Naive thymus-derived CD8-positive, alpha-beta T cell (primary cell): ENCODE measurements at places on chromosomes 5 and 9. TPM values are rescaled to one million over a fixed set of nuclear protein-coding genes. Genes with fewer than 3 reads are reported as not detected.
A peak's percentile ranks its signal among the peaks of the same experiment; 100 is the strongest.

- H3K36me3 ChIP-seq, result no peaks in the 10 kb centered on the region
- no peak overlapping the region for H3K4me3 ChIP-seq
- no peaks in the 10 kb centered on the region for H3K27me3 ChIP-seq
- no peak for DNase-seq
- peaks cover 4% of the 10 kb centered on the region for H3K4me1 ChIP-seq
Observed at GRCh38 chr9:38282756-38283155, 109.7 kb upstream of the ALDH1B1 start.

DNA sequence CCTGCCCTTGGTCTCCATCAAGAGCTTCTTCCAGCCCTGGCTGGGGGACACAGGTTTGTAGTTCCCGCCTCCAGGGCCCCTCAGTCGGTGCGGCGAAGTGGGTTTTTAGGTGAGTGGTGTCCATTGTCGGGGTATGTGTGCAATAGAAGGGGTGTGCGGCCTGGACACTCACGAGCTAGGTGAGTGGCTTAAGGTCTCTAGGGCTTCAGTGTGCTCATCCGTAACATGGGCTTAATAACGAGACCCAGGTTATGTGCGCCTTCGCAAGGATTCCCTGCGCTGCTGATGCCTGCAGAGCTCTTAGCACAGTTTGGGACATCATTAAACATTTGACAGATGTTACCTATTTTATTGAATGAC lies 656 bp downstream of the CEP78 start:
- DNase-seq, result no peak
- peaks cover 28% of the 10 kb centered on the region for H3K4me1 ChIP-seq
- H3K27me3 ChIP-seq, result no peaks in the 10 kb centered on the region
- H3K36me3 ChIP-seq, result peaks cover 16% of the 10 kb centered on the region
- peak overlapping the region; percentile 88 for H3K27ac ChIP-seq
- no peak overlapping the region for H3K4me3 ChIP-seq

DNA sequence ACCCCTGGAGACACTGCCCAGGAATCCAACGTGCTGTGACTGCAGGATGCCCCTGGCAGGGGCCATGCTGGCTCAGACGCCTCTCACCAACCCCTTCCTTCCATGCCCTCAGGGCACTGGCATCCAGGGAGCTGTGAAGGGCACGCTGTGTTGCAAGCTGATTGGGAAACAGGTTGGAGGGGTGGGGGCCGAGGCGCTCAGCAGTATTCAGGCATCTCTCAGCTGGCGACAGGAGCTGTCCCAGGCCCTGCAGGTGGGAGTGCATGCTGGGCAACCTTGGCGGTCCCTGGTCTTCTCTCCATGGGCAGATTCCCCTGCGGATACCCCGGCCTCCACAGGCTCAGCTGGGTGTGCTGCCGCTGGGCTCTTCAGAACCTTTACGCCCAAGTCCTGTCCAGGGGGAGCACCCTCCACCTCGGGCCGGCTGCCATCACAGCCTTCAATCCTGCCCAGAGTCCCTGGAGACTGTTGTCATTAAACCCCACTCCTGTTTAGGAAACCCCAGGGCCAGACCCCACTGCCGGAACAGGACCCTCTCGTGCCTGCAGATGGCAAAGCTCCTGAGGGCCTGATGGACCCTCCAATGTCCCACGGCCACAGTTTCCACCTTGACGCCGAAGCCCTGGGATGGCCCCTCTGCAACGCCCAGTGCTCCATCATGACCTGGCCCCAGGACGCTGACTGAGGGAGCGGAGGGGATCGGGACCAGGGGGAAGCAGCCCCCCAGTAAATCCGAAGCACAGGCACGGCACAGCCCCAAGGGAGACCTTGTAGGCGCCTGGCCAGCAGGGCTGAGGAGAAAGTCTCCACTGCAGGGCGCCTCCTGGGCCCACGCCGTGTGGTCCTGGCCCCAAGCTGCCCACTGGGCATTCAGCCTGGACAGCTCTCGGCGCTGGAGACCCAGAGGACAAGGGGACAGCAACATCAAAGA lies 9.3 kb downstream of the TPPP start:
- H3K36me3 ChIP-seq, result no peaks in the 10 kb centered on the region
- H3K27ac ChIP-seq, result no peak overlapping the region
- no peak overlapping the region for H3K4me3 ChIP-seq
- H3K27me3 ChIP-seq, result no peaks in the 10 kb centered on the region
- no peaks in the 10 kb centered on the region for H3K4me1 ChIP-seq

- H3K4me1 ChIP-seq, result peaks cover 32% of the 10 kb centered on the region
- H3K4me3 ChIP-seq, result no peak overlapping the region
- no peaks in the 10 kb centered on the region for H3K27me3 ChIP-seq
- DNase-seq, result no peak
- peak overlapping the region; percentile 57 for H3K27ac ChIP-seq
Observed at GRCh38 chr9:98010445-98010844, 27.3 kb downstream of the ANP32B start.

- H3K4me1 ChIP-seq, result no peaks in the 10 kb centered on the region
- no peaks in the 10 kb centered on the region for H3K36me3 ChIP-seq
- H3K4me3 ChIP-seq, result no peak overlapping the region
- no peaks in the 10 kb centered on the region for H3K27me3 ChIP-seq
Observed at GRCh38 chr5:57836921-57837320, 354.3 kb upstream of the ACTBL2 start.

- H3K27me3 ChIP-seq, result no peaks in the 10 kb centered on the region
- H3K36me3 ChIP-seq, result peaks cover 2% of the 10 kb centered on the region
- H3K4me1 ChIP-seq, result peaks cover 18% of the 10 kb centered on the region
- DNase-seq, result peak; percentile 43
- peak overlapping the region; percentile 88 for H3K27ac ChIP-seq
- peak overlapping the region; percentile 94 for H3K4me3 ChIP-seq
Observed at GRCh38 chr5:56950626-56951125, 1.2 kb downstream of the MIER3 start.

DNA sequence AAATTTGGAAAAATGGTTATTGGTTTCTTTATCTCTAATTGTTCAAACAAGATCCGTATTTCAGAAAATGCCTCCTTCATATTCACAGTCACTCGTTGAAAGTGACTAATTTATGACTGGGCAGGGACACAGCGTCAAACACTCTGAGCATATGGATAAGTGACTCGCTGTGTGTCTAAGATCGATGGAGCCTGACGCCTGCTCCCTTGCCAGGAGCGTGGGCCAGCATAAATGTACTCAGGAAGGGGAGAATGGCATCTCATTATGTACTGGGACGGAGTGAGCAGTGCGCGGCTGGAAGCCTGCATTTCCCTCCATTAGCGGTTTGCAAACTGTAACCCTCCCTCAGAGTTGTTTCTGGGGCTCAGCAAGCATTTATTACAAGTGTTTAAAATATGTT lies 79.8 kb upstream of the CAST start:
- DNase-seq, result no peak
- peaks cover 26% of the 10 kb centered on the region for H3K27me3 ChIP-seq
- H3K36me3 ChIP-seq, result no peaks in the 10 kb centered on the region
- no peak overlapping the region for H3K4me3 ChIP-seq

DNA sequence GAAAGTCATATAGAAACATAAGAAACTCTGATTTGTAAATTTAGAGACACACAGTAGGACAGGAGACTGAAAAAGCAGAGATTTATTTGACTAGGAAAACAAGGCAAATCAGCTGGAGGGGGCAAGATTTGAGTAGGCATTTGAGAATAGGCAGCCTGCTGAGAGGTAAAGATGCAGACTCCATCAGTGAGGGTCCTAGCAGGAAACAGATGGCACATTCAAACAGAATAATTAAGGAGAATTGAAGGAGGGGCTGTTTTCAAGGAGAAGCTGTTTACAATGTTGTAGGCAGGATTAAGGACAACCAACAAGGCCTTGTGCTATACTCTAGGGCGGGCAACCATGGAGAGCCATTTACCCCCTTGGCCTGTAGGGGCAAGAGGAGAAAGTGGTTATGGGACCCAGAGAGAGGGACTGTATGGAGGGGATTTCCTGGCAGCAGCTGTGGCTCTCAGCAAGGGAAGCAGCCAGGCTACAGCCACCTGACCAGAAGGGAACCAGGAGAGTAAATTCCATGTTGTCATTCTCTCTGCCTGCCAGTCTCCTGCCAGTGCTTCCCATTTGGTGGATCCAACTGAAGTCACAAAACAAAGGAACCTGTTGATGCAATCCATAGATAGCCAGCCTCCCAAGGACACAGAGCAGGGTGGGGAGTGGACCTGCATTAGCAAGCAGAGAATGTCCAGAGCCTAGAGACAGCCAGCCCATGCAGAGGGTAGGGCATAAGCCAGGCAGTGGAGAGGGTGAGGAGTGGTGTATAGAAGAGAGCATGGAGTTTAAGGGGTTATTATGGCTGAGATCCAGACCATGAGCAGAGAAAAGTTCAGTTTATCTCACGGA lies 38.2 kb downstream of the PAPPA start:
- peaks cover 10% of the 10 kb centered on the region for H3K27me3 ChIP-seq
- DNase-seq, result no peak
- H3K4me3 ChIP-seq, result no peak overlapping the region
- H3K27ac ChIP-seq, result no peak overlapping the region
- no peaks in the 10 kb centered on the region for H3K36me3 ChIP-seq
- no peaks in the 10 kb centered on the region for H3K4me1 ChIP-seq

- no peaks in the 10 kb centered on the region for H3K4me1 ChIP-seq
- H3K27ac ChIP-seq, result no peak overlapping the region
- no peak for DNase-seq
- peaks cover 5% of the 10 kb centered on the region for H3K36me3 ChIP-seq
Observed at GRCh38 chr5:109003928-109004327, 256.2 kb downstream of the FER start.

- H3K36me3 ChIP-seq, result peaks cover 4% of the 10 kb centered on the region
- no peaks in the 10 kb centered on the region for H3K4me1 ChIP-seq
- no peak overlapping the region for H3K4me3 ChIP-seq
- H3K27me3 ChIP-seq, result peaks cover 10% of the 10 kb centered on the region
- DNase-seq, result no peak
Observed at GRCh38 chr5:1760656-1761452, 38.8 kb downstream of the MRPL36 start.

GRCh38 chr5:3602785-3603502 lies 7.3 kb downstream of the IRX1 start:
- H3K27me3 ChIP-seq, result peaks cover 85% of the 10 kb centered on the region
- H3K36me3 ChIP-seq, result peaks cover 7% of the 10 kb centered on the region
- H3K4me1 ChIP-seq, result peaks cover 18% of the 10 kb centered on the region
- peak overlapping the region; percentile 10 for H3K4me3 ChIP-seq
- no peak overlapping the region for H3K27ac ChIP-seq

GRCh38 chr9:4588721-4589120 lies 73.4 kb upstream of the PLPP6 start:
- DNase-seq, result no peak
- no peak overlapping the region for H3K4me3 ChIP-seq
- H3K27me3 ChIP-seq, result no peaks in the 10 kb centered on the region
- H3K4me1 ChIP-seq, result peaks cover 25% of the 10 kb centered on the region
- H3K27ac ChIP-seq, result no peak overlapping the region

DNA sequence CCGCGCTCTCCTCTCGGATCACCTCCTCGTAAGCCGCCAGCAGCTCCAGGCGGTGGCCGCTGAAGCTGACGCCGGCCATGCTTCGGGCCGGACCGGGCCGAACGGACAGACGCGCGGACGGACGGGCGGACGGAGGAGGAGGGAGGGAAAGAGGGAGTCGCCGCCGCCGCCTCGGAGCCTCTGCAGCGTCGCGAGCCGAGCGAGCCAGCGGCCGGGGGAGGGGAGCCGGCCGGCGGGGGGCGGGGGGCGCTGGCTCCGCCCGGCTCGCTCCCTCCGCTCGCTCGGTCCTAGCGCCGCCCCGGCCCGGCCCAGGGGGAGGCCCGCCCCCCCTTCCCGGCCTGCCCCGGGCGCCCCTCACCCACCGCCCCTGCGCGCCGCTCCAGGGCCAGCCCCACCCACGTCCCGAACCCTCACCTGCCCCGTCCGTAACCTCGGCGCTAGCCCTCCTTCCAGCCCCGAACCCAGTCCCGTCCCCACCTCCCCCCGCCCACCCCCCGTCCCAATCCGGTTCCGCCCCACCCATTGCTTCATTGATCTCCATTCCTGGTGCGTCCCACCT lies at the start of gene DBN1:
Gene DBN1, minus strand, starts transcription at position 192 of the 559 bp plus-strand sequence. Its CDS starts 113 bp downstream, at position 79.
- no peak for DNase-seq
- H3K27ac ChIP-seq, result peak within 1 kb of the TSS; percentile 88
- H3K4me1 ChIP-seq, result peaks cover 55% of the 10 kb centered on the region

- peaks cover 22% of the 10 kb centered on the region for H3K36me3 ChIP-seq
- no peak for DNase-seq
- no peaks in the 10 kb centered on the region for H3K27me3 ChIP-seq
- H3K27ac ChIP-seq, result no peak overlapping the region
- H3K4me3 ChIP-seq, result no peak overlapping the region
Observed at GRCh38 chr5:81077105-81077504, 116.9 kb downstream of the RASGRF2 start.

- H3K4me3 ChIP-seq, result no peak overlapping the region
- H3K36me3 ChIP-seq, result peaks cover 24% of the 10 kb centered on the region
- H3K27ac ChIP-seq, result no peak overlapping the region
- no peaks in the 10 kb centered on the region for H3K27me3 ChIP-seq
Observed at GRCh38 chr5:1509346-1510085, 14.2 kb downstream of the LPCAT1 start.

The FAM153A gene
- 116 TPM for total RNA-seq

The TOPORS gene
- total RNA-seq, result 21.9 TPM

The ZNF454 gene
- total RNA-seq, result 0.49 TPM

The ECM2 gene
- total RNA-seq, result not detected
